ENCODE measurements at places on chromosomes 3 and 15.

GRCh38 chr15:52682200-52682599 lies 3.0 kb upstream of the ATOSA start:
- no peak for DNase-seq

DNA sequence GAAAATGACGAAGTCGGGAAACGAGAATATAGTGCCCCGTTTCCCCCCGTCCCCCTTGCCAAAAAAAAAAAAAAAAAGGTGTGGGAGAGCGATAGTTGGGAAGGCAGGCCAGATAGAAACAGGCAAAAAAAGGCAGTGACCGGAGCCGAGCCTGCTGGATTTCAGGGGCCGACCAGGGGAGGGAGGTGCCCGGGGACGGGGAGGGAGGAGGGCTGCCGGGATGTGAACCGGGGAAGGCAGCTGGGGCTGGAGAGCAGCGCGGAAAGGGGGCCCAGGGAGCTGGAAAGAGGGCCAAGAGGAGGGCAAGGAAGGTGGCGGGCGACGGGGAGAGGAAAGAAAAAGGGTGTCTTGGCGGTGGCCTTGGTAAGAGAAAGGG lies 837 bp downstream of the LRRN1 start:
- DNase-seq = peak; percentile 5

DNA sequence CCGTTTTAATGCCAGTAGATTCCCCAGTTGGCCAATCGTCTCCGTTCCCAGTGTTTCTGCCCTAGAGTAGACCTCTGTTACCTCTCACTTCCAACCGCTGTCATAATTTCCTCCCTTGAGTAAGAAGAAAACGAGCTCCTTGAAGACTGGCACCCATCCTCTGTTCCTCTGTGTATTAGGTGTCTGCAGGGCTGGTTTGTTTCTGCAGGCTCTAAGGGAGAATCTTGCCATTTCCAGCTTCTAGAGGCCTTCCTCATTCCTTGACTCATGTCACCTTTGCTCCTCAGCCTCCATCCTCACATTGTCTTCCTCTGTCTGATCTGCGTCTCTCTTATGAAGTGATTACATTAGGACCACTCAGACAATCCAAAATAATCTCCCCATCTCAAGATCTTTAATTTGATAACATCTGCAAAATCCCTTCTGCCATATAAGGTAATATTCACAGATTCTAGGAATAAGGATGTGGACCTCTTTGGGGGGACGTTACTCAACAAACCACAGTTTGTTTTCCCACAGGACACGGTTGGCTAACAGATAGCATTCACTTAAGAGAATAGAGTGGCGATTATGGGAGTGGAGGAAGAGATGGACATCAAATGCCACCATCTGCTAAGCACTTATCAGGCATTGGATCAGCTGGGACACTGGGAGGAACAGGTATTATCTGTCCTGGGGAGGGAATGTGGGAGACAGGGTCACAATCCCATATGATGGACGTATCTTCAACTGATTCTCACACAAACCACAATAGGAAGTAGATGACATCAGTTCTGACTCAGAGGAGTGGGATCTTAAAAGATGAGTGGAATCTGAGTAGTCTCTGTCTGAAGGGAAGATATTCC lies 17.1 kb downstream of the ARHGAP31 start:
- DNase-seq = no peak

- no peak for DNase-seq
These were observed 45.3 kb upstream of the KY start for GRCh38 chr3:134696155-134696554.

DNA sequence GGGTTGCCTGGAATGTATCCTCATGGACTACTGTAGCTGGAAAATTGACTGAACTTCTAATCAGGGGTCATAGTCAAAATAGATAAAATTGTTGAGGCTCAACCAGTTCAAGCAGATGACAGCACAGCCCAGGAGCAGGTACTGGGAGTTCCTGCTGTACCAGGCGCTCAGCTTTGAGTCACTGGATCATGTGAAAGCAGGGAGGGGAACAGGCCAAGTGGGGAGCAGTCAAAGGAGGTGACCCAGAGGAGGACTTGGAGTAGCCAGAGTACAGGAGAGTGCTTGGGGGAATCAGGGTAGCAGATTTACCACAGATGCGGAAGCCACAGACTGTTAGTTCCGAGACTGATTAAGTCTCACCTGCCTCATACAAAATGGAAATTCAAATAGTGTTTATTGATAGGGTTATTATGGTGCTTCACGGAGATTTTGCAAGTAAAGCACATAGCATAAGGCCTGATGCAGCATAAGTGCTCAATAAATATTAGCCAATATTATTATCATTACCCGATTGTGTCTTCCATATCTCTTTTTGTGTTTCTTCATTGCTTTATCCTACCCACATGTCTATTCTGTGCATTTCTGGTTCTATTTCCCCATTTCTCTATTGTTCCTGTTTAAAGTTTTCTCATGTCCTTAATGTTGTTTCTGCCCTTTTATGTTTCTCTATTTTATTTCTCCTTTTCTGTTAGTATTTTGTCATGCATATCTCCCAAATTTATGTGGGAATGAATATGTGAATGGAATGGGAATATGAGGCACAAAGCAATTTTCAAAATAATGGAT lies 369.2 kb upstream of the MCTP2 start:
- no peak for DNase-seq

Measured in activated gamma-delta T cell treated with Interleukin-2 at 50 U/mL for 16 hours (primary cell).